ENCODE measurements at places on chromosomes 1 and 21.
A peak's percentile ranks its signal among the peaks of the same experiment; 100 is the strongest.

DNA sequence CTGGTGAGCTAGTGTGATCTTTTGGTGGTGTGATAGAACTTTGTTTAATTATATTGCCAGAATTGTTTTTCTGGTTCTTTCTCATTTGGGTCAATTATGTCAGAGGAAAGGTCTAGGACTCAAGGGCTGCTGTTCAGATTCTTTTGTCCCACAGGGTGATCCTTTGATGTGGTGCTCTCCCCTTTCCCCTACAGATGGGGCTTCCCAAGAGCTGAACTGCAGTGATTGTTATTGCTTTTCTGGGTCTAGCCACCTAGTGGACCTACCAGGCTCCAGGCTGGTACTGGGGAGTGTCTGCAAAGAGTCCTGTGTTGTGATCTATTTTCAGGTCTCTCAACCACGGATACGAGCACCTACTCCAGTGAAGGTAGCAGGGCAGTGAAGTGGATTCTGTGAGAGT is 25.9 kb upstream of the CD84 start:
- no peak for DNase-seq

DNA sequence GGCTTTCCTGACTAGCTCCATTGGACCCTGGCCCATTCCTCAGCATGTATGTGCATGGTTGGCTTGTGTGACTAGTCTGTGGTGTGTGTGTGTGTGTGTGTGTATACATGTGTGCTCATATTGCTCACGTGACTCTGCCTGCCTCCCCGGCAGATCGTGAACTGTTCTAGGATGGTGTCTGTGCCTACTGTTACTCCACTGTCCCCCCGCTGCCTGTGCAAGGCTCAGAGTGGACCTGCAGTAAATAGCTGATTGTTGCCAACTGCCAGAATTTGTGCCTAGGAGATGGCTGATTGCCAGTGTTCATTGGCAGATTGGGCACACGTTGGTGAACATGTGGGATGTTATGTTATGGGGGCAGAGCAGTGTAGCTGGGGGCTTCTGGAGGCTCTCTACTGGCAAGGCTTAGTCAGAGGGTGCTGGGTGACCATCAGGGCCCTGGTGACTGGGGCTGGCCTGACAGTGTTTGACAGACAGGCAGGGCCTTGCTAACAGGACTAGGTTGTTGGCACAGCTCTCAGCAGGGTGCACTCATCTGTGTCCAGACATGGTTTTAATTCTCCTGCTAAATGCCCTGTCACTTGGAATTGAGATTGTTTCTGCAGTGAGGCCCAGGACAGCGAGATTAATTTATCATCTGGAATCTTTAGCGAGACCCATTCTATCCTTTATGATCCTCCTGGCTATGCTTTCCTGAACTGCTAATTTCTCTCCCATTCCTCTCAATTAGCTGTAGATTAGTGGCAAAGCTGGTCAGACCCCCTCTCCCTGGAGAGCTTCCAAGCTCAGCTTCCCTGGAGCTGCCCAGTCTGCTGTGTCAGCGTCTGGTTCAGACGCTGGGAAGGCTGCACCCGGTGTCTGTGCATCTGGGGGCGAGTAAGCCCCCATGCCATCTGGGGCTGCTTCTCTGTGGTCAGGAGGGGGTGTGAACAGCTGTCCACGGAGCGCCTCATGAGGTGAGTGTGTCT is 20.8 kb downstream of the SLC6A17 start:
- no peak for DNase-seq

DNA sequence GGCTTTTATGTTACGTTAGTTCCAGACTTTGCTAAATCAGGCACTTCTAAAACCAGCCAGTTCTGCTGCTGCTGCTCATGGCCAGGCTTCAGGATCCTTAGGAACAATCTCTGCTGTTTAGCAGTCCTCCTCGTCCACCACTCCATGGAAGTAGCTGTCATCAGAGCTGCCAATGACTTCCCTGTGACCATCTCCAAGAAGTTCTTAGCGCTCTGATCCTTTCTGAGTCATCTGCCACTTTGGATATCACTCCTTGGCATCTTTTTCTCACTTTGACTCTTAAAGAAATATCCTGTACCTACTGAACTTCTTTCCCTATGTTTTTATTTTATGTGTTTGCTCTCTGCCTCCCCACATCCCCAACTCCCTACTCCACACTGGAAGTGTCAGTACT is 14.7 kb upstream of the IRF2BP2 start:
- DNase-seq: no peak

DNA sequence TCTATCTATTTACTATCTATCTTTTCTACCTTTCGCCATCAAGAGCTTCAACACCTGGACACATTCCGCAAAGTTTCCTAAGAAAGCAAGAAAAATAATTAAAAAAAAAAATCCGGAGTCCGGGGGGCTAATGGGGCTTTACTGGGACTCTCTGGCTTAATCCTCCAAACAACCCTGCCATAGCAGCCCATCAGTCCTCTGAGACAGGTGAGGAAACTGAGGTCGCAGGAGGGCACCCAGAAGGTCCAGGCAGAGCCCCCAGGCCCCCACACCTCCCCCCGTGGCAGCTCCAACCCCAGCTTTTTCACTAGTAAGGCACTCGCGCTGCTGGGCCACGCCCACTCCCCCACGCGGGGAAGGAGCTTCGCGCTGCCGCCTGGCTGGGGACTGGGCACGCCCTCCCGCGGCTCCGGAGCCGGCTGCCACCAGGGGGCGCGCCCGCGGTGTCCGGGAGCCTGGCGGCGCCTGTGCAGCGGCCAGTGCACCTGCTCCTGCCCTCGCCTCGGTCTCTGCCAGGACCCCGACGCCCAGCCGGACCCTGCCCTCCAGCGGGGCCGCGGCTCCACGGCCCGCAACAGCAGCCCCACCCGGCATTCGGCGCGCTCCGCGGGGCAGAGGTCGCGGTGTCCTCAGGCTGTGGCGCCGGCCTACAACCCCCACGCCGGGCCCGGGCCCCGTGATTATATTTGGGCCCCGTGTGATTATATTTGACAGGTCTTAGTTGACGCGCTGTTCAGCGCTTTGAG is 54.1 kb upstream of the SAMD11 start:
- DNase-seq: peak; percentile 46

- no peak for DNase-seq
Measured at GRCh38 chr1:214837376-214837775, 234.4 kb downstream of the CENPF start.

DNA sequence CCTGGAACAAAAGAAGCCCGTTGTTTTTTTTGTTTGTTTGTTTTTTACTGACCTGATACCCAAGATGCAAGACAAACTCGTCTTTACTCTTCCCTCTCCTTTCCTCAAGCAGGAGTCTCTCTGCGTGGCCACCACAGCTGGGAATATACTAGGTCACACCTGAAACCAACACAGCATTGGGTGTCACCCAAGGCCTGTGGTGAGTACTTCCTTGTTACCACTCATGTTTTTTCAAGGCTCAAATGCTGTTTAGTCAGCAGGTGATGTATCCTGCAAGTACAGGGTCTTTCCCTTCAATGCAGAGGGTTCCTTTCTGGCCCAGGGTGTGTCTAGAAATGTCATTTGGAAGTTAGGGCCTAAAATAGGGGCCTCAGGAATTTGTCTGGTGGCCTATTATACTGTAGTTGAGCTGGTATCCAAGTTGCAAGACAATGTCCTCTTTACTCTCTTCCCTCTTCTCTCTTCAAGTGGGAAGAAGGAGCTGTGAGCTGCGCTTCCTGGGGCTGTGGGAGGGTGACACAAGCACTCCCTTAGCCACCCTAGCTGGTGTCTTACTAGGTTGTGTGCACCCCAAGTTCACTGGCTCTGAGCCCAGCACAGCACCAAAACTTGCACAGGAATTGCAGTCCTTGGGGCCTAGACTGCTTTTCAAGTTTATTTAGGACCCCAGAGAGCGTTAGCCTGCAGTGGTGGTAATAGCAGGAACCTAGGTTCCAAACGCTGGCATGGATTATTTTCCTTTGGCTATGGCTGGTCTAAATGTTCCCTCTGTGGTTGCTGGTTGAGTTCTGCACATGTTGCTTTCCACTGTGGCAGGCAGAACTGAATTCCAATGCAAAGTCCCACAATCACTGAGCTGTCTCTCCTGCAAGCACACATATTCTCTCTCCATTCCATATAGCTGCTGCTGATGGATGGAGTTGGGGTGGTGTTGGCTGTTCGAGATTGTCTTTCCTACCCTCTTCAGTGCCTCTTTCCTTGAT is 91.4 kb upstream of the LYPLAL1 start:
- no peak for DNase-seq

- DNase-seq: no peak
Measured at GRCh38 chr1:2052054-2052679, 2.0 kb downstream of the PRKCZ start.
